ENCODE measurements at places on chromosomes 7 and 10.

GRCh38 chr10:14601872-14602725, 172.6 kb downstream of the FAM107B start:
- DNase-seq = peak; percentile 75

DNA sequence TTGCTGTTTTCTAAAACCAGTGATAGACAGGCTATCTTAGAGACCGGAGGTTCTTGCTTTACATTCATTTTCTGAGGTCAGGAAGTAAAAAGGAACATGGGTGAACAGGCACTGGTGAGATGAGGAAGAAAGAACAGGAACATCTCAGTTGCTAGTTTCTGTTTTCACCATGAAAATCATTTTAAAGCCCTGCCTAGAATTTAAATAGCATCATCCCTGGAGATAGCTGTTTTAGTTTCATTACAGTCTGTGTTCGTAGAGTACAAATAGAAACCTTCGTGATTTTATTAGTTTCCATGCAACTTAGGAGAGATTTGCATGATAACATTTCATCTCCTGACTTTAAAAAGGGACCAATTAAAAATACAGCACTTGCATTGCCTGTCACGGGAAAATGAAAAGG, 14.7 kb downstream of the KCNMA1 start:
- DNase-seq = no peak

- DNase-seq = no peak
Measured at GRCh38 chr7:4748231-4748681, 27.2 kb upstream of the AP5Z1 start.

DNA sequence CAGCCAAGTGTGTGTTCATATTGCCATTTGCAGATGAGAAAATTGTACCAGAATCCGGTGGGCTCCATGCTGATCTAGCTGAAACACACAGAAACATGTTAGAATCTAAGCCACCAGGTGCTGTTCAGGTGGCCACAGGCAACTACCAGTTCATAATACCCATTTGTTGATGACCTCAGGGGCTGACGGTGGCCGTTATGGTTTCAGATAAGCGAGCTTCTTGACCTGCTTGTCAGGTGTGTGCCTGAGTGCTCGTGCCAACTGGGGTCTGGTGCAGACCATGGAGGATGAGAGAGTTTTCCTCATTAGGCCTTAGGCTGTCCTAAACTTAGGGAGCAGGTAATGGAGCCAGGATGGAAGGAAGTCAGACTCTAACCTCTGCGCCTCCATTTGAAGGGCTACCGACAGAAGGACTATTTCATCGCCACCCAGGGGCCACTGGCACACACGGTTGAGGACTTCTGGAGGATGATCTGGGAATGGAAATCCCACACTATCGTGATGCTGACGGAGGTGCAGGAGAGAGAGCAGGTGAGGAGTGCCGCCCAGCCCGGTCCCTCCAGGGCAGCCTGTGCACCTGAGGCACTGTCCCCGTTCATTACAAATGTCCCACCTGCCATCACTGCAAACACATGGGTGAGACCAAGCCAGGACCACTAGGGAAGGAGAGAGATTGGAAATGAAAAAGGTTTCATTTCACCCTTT, 53.1 kb downstream of the MKI67 start:
- DNase-seq = no peak

- DNase-seq = no peak
Measured at GRCh38 chr7:89232-90019, 102.9 kb upstream of the FAM20C start.

GRCh38 chr7:90625562-90625961, 29.4 kb downstream of the CDK14 start:
- DNase-seq = no peak

DNA sequence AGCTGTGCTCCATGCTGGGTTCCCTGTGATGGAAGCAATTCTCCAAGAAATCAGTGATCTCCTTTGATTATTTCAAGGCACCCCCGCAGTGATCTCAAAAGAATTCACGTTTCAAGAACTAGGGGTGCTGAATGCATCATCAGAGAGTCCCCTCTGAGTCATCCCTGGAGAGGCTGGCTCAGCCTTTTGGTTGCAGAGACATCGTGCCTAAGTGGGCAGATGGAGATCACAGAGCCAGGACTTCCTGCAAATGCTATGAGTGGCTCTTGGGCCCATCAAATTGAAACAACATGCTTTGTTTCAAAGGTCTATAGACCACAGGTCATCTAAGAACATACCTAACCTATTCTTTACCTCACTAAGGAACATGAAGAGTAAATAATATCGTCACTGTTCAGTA, 41.5 kb upstream of the PLEKHA1 start:
- DNase-seq = no peak

DNA sequence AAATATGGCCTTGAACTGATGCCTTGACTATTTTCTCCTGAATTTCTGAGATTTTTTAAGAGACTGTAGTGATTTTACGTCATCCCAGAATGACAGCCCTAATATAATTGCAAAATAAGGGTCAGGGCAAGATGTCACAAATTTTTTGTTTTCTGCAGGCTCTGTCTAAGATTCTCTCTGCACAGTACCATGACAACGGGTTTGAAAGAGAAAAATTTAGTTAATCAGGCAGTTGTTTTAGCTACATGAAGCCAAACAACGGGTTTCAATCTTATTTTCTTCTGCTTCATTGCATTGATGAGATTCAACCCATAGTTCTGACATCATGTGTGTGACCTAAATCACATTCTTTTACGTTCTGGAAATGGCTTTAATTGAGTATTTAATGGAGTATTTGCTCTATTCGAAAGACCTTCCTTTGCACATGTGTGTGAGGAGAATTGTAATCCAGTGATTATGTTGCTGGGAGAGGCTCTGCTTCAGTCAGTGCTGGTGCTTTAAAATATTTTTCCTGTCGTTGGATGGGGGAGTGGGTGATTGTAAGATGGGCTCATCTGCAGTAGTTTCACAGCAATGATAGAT, 118.0 kb upstream of the RHOBTB1 start:
- no peak for DNase-seq

DNA sequence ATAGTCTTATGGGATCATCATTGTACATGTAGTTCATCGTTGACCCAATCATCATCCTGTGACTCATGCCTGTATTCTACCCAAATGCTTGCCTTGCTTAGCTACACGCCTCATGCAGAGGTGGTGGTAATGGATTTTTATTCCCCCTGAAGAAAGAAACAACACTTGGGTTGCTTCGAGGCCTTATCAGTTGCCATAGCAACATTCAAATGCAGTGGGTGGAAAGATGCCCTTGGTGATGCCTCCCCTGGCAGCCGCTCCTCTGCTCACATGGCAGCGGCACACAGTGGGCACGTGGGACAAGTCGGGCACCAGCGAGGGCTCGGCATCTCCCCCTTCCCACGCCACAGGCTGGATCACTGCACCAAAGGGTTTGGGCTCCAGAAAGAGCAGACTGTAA, 54.0 kb upstream of the NMT2 start:
- no peak for DNase-seq

GRCh38 chr7:36475381-36475780, 85.7 kb downstream of the ANLN start:
- DNase-seq = no peak

- no peak for DNase-seq
Measured at GRCh38 chr10:124040451-124041188, 52.8 kb downstream of the CHST15 start.

GRCh38 chr7:47601119-47601880, 19.4 kb upstream of the TNS3 start:
- no peak for DNase-seq

GRCh38 chr10:48287417-48288391, 13.2 kb upstream of the FRMPD2 start:
- no peak for DNase-seq

- no peak for DNase-seq
Measured at GRCh38 chr10:132588301-132589013, 50.9 kb downstream of the INPP5A start.

GRCh38 chr7:95996174-95996573, 223.8 kb downstream of the DYNC1I1 start:
- DNase-seq = no peak

GRCh38 chr7:151891753-151892152, 14.8 kb upstream of the PRKAG2 start:
- DNase-seq = no peak

DNA sequence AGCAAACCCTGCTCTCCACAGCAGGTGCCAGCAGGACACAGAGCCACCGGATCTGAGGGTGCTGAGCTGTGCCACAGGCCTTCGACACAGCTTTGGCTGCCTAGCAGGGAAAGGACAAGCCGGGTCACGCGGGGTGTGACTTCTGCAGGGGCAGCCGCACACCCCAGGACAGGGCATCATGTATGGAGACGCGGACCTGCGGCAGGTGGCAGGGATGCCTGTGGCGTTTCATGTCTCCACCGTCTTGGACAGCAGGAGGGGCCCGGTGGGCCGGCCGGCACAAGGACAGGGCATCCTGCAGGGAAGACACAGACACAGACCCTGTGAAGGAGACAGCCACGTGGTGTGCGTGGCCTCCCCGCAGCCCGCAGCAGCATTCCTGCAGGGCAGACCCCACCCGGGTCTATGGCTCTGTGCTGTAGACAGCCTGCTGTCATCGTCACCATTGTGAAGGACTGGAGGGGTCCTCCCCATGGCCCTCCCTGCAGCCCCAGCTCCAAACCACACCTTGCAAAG, 109.2 kb downstream of the PDGFA start:
- DNase-seq = no peak

DNA sequence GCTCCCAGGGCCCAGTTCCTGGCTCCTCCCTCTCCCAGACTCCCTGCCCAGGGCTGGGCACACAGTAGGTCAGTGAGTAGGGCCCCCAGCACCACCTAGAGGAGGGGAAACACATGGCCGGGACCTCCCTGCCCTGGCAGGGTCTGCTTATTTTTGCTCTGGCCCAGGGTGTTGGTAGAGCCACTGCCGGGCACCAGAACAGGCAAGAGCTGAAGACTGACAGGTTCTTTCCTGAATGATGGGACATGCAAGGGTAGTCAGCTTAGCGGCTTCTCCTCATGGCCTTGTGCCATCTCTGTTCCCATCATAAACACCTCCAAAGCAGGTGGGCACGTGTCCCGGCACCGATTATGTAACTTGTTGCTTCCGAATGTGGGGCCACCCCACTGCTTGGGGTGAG, 86.5 kb downstream of the NEURL1 start:
- DNase-seq = no peak

- no peak for DNase-seq
Measured at GRCh38 chr7:8213381-8213780, 48.6 kb downstream of the ICA1 start.

DNA sequence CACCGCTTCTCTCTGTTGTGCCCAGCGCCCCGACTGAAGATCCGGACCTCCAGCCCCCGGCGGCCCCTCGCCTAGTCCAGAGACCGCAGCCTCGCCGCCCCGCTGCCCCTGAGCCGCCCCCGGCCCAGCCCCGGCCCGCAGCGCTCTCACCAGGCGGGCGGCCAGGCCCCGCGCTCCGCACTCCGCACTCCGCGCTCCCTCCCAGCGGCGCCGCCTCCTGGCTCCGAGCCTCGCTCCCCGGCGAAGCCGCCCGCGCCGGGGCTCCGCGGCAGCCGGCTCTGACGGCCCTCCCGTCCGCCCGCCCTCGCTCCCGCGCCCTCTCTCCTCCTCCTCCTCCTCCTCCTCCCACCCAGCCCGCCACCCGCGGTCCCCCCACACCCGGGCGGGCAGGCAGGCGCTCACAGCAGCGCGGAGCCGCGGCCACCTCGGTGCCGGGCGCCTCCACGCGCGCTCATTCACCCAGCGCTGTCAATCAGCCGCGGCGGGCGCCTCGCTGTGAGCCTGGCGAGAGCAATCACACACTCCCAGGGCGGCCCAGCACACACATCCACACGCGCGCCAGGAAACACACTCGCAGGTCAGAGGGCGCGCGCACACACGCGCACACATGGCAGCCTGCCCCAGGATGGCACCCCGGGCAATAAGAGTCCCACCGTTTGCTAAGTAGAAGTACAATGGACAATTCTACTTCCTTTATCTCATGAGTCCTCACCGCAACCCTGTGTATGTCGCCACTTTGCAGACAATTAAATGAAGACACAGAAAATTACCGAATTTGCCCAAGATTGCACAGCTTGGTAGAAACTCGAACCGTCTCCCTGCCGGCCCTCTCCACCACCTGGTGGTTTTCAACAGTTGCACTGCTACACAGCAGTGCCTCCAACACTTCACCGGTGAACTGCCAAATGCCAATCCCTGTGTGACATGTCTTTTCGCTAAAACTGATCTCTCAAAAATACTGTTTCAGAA, at the start of gene PRRT4:
TSS of gene PRRT4 (minus strand) at position 280 of the 969 bp plus-strand sequence.
- DNase-seq = peak; percentile 25

DNA sequence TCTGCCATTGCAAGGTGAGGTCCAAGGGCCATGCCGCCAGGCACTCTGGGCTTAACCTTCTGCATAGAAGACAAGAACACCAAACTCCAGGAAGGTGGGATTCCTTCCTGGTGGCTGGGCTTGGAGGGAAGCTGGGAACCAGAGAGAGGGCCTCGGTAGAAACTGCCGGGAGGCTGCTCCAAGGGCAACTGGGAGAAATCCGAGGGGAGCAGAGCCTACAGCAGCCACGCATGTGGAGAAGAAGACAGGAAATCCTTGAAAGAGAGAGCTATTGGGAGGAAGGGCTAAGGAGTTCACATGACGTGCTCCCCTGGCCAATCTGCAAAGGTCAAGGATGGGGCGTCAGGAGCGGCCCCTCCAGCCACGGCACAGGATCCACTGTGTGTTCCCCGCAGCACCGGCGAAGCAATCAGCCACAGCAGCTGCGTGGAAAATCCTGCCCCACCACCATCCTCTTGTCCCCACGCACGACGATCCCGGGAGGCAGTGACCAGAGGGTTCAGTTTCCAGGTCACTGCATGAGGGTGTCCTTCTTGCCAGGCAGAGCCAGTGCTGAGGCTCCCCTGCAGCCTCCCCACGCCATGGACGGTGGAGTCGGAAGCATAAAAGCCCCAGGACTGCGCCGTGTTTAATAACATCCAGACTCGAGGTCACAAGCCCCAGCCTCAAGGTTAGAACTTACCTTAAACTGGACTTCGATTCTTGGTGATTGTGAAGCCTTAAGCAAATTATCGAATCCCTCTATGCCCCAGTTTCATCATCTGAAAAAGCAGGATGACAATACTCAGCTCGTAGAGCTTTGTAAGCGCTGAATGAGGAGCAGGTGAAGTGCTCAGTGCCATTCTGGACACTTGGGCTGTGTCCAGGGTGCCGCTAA, 8.6 kb upstream of the PPP2R2D start:
- DNase-seq = no peak

- DNase-seq = no peak
Measured at GRCh38 chr7:111026343-111026742, 64.6 kb upstream of the LRRN3 start.

DNA sequence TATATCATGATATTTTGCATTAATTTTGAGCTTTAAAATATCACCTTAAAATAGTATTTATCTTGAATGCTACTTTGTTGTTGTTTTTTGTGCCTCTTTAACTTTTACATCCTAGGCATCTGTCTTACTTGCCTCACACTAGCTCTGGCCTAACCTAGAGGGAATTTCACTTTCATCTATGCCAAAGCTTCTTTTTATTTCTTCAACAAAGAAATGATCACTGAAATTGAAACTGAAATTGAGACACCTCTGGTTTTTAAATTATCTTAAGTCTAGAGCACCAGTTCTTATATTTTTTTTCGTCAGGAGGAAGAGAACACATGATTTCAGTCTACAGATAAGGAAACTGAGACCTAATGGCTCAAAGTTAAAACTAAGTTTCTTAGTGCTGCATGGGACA, 3.5 kb upstream of the SCIN start:
- DNase-seq = no peak

- no peak for DNase-seq
Measured at GRCh38 chr7:38274927-38275620, 1.6 kb upstream of the TARP start.
